ENCODE measurements at places on chromosomes 13 and 19.
A peak's percentile ranks its signal among the peaks of the same experiment; 100 is the strongest.

- no peak for DNase-seq
Measured at GRCh38 chr13:68028701-68029100, 798.6 kb upstream of the PCDH9 start.

- no peak for DNase-seq
Measured at GRCh38 chr13:101211261-101211660, 205.0 kb downstream of the NALCN start.

GRCh38 chr13:77535448-77535847 lies at the start of gene SCEL:
TSS of gene SCEL (plus strand) at chr13:77535706. CDS start at chr13:77555876, 20,170 bp downstream.
- no peak for DNase-seq

- peak; percentile 9 for DNase-seq
Measured at GRCh38 chr13:27792393-27793218, at the start of gene GSX1. TSS of gene GSX1 (plus strand) at chr13:27792483. CDS start at chr13:27792691, 208 bp downstream.

- DNase-seq = no peak
Measured at GRCh38 chr13:89673789-89674311, 1673.6 kb upstream of the MIR17HG start.

DNA sequence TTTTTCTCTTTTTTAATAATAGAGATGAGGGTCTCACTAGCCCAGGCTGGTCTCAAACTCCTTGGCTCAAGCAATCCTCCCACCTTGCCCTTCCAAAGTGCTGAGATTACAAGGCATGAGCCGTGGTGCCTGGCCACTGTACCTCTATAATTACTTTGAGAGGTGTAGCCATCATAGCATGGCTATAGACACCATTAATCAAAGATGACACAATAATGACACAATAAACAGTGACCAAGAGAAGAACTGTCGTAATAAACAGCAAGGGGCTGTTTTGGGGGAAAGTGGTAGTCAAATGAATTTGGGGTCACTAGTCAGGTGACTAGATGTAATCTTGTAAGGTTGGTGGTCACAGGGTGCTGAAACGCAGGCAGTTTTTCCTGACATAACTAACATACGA lies 30.4 kb downstream of the KLF5 start:
- no peak for DNase-seq

DNA sequence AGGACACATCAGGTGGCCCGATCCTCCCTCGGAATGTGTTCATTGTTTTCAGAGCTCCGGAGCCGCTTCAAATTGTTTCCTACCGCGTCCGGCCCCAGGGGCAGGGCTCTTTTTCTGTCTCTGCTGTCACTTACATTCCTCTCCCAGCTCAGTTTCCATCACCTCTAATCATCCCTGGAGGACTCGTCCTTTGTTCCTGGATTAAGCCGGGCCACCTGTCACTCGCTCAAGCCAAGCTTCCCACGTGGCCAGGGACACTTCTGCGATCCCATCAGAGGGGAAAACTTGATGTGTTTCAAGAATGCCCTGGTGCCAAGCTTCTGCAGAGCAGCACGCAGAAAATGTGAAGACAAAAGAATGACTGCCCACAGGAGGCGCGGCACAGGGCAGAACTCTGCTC lies 13.5 kb downstream of the IL17D start:
- DNase-seq = peak; percentile 23
